ENCODE measurements at places on chromosomes 1 and 21.

GRCh38 chr1:240464099-240464498 lies 147.9 kb downstream of the GREM2 start:
- no peak for DNase-seq

DNA sequence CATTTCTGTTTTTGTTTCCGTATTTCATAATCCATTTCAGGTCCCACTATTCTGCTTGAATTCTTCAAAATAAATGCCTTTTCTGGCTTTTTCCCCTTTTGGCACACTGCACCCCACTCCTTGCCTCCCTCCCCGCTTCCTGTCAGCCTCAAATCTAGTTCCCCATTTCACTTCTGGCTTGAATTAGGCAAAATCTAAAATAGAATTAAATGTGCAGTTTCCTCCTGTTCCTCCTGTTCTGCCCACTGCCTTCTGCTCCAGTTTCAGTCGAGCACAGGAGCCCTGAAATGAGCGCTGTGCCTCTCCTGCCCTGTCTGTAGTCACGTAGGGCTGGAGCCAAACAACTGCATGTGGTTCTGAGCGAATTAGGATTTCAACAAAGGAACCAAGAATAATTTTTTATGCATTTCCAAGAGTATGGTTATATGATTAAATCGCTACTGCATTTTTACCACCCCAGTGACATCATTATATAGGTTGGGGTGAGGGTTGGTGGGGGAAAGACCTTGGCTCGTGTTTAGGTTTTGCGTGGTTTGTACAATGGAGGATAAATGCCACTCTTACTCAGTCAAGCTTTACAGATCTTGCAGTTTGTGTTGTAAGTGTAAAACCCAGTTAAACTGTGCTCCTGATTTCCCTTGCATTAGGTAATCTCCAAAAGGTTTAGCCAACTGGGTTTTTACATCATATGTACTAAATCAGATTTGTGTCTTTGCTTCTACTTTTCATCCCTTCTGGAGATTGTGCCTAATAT lies 114.9 kb downstream of the VPS13D start:
- DNase-seq = no peak

- no peak for DNase-seq
Observed at GRCh38 chr1:203828503-203828902, 32.9 kb upstream of the SNRPE start.

DNA sequence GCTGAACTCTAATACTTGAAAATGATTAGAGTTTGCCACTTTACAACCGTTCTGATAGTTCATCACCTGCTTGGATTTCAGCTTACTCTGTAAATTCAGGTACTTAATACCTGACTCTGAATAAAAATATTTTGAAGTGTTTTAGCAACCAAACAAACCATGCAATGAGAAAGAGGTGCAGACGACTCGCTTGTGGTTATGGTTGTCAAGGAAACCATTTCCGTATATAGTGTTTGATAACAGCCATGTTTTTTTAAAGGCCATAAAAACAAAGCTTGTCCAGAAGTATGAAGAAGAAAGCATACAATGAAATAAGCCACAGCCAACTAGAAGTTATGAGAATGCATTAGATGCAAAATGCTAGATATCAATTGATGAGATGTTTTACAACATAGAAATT lies 167.2 kb upstream of the HMCN1 start:
- DNase-seq = peak; percentile 88

- no peak for DNase-seq
Observed at GRCh38 chr1:216566641-216567205, 143.5 kb upstream of the USH2A start.
